Immature natural killer cell (primary cell): ENCODE measurements at places on chromosomes 12 and 14. TPM values are rescaled to one million over a fixed set of nuclear protein-coding genes. Genes with fewer than 3 reads are reported as not detected.

Gene BCDIN3D
- polyA plus RNA-seq = 5.1 TPM

Gene EMP1
- polyA plus RNA-seq = 1.3 TPM

Gene CPNE6
- polyA plus RNA-seq = not detected

Gene CCDC175
- polyA plus RNA-seq = not detected

Gene KSR2
- polyA plus RNA-seq = not detected

Gene RHEBL1
- 11.0 TPM for polyA plus RNA-seq

Gene IFNG-AS1
- polyA plus RNA-seq = 1.7 TPM

Gene SLC8A3
- polyA plus RNA-seq = not detected

Gene ALKBH2
- 6.2 TPM for polyA plus RNA-seq

Gene MMP17
- polyA plus RNA-seq = 0.72 TPM

Gene EML5
- 0.24 TPM for polyA plus RNA-seq

- H3K4me1 ChIP-seq = no peaks in the 10 kb centered on the region
- peaks cover 6% of the 10 kb centered on the region for H3K27me3 ChIP-seq
- H3K27ac ChIP-seq = no peak overlapping the region
- no peaks in the 10 kb centered on the region for H3K36me3 ChIP-seq
- H3K4me3 ChIP-seq = no peak overlapping the region
- no peak for DNase-seq
Observed at GRCh38 chr12:116666305-116666673, 71.6 kb downstream of the SPRING1 start.

GRCh38 chr12:6839482-6840201 is 1.1 kb upstream of the GNB3 start:
- H3K4me1 ChIP-seq = peaks cover 2% of the 10 kb centered on the region
- no peak overlapping the region for H3K27ac ChIP-seq
- H3K36me3 ChIP-seq = no peaks in the 10 kb centered on the region
- no peak for DNase-seq

DNA sequence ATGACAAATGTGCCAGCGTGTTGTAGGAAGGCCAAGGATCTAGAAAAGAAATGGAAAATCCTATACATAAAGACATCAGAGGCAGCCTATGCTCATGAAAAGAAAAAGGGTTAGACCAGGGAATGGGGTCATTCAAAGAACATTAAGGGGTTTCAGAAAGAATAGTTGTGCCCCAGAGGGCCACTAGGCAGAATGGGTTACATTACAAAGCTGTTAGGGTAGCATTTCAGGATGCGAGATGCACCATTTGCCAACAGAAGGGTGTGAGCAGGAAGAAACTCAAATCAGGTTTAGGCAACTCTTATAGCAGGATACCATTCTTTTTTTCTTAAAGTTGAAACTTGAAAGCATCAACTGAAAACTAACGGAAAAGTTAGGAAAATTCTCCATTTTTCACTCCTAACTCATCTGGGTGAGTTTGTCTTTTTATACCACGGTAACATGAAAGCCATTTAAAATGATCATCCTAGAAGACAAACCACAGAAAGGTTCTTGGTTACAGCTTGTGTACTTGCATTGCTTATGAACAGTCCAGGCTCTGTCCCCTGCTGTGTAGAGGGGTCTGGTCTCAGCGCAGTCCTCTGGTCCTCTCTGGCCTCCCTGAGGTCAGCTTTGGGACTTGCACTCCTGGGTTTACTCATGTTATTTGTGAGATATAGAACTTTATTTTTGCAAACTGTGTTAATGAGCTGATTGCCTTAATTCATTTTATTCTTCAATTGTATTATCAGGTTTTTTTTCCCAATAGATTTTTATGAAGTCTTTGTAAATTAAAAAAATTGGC is 209.1 kb downstream of the DACT1 start:
- no peak overlapping the region for H3K4me3 ChIP-seq
- no peaks in the 10 kb centered on the region for H3K4me1 ChIP-seq
- no peak overlapping the region for H3K27ac ChIP-seq
- DNase-seq = no peak
- H3K27me3 ChIP-seq = no peaks in the 10 kb centered on the region
- no peaks in the 10 kb centered on the region for H3K36me3 ChIP-seq

DNA sequence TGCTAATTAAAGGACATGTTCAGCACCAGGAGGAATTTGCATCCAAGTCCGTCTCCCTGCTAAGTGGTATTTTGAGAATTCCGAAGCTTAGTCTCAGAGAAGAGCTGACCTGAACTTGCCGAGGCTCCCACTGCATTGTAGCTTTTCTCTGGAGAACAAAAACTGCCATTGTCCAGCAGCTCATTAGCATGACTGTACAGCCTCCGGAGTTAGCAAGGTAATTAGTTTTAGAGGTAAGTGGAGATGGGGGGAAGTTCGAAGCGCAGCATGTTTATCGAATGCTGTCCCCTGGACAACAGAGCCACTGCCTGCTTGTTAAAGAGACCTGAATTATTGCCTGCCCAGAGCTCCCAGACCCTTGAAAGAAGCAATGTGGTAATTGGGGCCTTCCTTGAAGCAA is 160.3 kb upstream of the PELI2 start:
- H3K27ac ChIP-seq = no peak overlapping the region
- DNase-seq = no peak
- H3K36me3 ChIP-seq = no peaks in the 10 kb centered on the region
- no peaks in the 10 kb centered on the region for H3K4me1 ChIP-seq
- no peak overlapping the region for H3K4me3 ChIP-seq

DNA sequence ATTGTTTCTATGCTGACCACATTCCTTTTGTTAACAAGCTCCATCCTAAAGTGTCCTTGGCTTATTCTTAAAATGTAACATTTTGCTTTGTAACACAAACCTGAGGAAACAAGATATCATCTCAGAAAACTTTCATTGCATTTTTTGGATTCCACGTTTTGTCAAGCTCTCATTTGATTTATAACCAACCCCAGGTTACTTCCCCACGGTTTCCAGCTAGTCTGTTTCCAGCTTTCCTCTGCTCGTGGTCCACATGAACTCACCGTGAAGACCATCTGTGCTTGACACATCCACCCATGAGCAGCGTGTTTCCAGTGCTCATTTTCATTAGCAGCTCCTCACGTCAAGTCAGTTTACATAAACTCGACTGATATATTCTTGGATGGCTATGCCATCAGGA is 6.4 kb upstream of the NKX2-8 start:
- no peak overlapping the region for H3K4me3 ChIP-seq
- H3K36me3 ChIP-seq = no peaks in the 10 kb centered on the region
- no peak overlapping the region for H3K27ac ChIP-seq
- no peaks in the 10 kb centered on the region for H3K4me1 ChIP-seq
- DNase-seq = no peak
- H3K27me3 ChIP-seq = peaks cover 24% of the 10 kb centered on the region

- no peaks in the 10 kb centered on the region for H3K27me3 ChIP-seq
- H3K36me3 ChIP-seq = no peaks in the 10 kb centered on the region
- H3K4me1 ChIP-seq = no peaks in the 10 kb centered on the region
- H3K4me3 ChIP-seq = no peak overlapping the region
Observed at GRCh38 chr14:95059126-95059525, 98.2 kb downstream of the DICER1 start.

- H3K4me3 ChIP-seq = no peak overlapping the region
- no peaks in the 10 kb centered on the region for H3K27me3 ChIP-seq
- H3K36me3 ChIP-seq = no peaks in the 10 kb centered on the region
- H3K4me1 ChIP-seq = peaks cover 16% of the 10 kb centered on the region
- DNase-seq = no peak
Observed at GRCh38 chr12:123488539-123489230, 30.7 kb downstream of the SNRNP35 start.

DNA sequence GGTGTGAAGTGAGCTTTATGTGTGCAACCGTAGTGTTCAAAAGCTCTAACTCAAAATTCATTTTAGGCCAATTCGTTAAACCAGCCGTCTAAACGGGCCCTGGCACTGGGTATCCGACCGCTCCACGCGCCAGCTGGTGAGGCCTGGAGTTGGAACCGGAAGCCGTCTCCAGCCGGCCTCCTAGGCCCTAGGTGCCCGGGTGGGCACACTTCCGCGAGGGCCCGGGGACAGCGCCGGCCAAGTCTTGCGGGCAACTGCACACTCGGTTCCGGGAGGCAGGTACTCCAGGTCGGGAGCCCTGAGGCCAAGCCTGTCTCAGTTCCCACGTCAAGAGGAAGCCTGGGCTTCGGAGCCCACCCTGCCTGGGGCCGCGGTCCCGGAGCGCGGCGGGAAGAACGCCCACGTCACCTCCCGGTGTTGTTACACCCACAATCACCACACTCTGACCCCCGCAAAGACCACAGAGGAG is 16.2 kb downstream of the OTX2 start:
- no peaks in the 10 kb centered on the region for H3K4me1 ChIP-seq
- no peak overlapping the region for H3K27ac ChIP-seq
- no peak overlapping the region for H3K4me3 ChIP-seq
- DNase-seq = no peak

- DNase-seq = no peak
- H3K27me3 ChIP-seq = no peaks in the 10 kb centered on the region
- no peak overlapping the region for H3K27ac ChIP-seq
- no peak overlapping the region for H3K4me3 ChIP-seq
Observed at GRCh38 chr12:116050275-116050674, 227.2 kb downstream of the MED13L start.

DNA sequence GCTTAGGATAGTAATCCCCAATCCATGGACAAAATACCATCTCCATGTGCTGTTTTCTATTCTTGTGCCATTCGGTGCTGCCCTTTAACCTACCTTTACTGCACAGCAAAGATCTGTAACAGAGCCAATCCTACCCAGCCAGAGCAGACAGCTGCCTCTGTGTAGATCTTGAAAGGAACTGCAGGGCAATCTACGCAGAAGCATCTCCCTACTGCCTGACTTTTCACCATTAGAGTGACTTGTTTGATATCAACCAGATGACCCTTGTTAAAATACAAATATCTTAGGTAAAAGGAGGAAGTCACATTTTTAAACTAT is 33.9 kb upstream of the PPM1A start:
- no peak overlapping the region for H3K4me3 ChIP-seq
- H3K4me1 ChIP-seq = no peaks in the 10 kb centered on the region
- H3K36me3 ChIP-seq = peaks cover 3% of the 10 kb centered on the region
- H3K27me3 ChIP-seq = no peaks in the 10 kb centered on the region
- no peak for DNase-seq

GRCh38 chr14:74988131-74988530 is 14.6 kb upstream of the EIF2B2 start:
- no peak overlapping the region for H3K4me3 ChIP-seq
- no peak for DNase-seq
- H3K27me3 ChIP-seq = peaks cover 4% of the 10 kb centered on the region

GRCh38 chr14:106038263-106038662 is 511.9 kb downstream of the TMEM121 start:
- H3K4me3 ChIP-seq = peak overlapping the region; percentile 14
- no peak overlapping the region for H3K27ac ChIP-seq
- H3K36me3 ChIP-seq = no peaks in the 10 kb centered on the region
- no peak for DNase-seq

GRCh38 chr12:100337727-100338126 is 19.1 kb upstream of the SLC17A8 start:
- H3K36me3 ChIP-seq = peaks cover 35% of the 10 kb centered on the region
- no peaks in the 10 kb centered on the region for H3K4me1 ChIP-seq
- H3K27ac ChIP-seq = no peak overlapping the region
- DNase-seq = no peak
- no peaks in the 10 kb centered on the region for H3K27me3 ChIP-seq

DNA sequence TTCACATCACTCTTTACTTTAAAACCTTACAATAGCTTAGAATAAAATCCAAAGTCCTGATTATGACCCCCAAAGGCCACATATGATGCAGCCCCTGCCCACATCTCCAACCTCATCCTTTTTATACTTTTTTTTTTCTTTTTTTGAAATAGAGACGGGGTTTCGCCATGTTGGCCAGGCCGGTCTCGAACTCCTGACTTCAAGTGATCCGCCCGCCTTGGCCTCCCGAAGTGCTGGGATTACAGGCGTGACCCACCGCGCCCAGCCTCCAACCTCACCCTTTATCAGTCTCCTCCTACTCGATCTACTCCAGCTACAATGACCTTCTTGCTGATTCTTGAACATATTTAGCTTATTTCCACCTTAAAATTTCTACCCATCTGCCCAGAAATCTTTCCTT is 1.2 kb upstream of the MAPKAPK5 start:
- no peak for DNase-seq
- H3K36me3 ChIP-seq = peaks cover 8% of the 10 kb centered on the region
- peaks cover 59% of the 10 kb centered on the region for H3K4me1 ChIP-seq
- H3K4me3 ChIP-seq = peak overlapping the region; percentile 99
- H3K27ac ChIP-seq = peak overlapping the region; percentile 98

GRCh38 chr12:65631621-65632111 is 192.6 kb upstream of the HMGA2 start:
- H3K27me3 ChIP-seq = peaks cover 8% of the 10 kb centered on the region
- no peaks in the 10 kb centered on the region for H3K4me1 ChIP-seq
- no peaks in the 10 kb centered on the region for H3K36me3 ChIP-seq

- H3K4me1 ChIP-seq = no peaks in the 10 kb centered on the region
- H3K27me3 ChIP-seq = no peaks in the 10 kb centered on the region
- no peak overlapping the region for H3K27ac ChIP-seq
- peaks cover 7% of the 10 kb centered on the region for H3K36me3 ChIP-seq
- H3K4me3 ChIP-seq = no peak overlapping the region
Observed at GRCh38 chr14:53330441-53330840, 177.3 kb upstream of the DDHD1 start.

DNA sequence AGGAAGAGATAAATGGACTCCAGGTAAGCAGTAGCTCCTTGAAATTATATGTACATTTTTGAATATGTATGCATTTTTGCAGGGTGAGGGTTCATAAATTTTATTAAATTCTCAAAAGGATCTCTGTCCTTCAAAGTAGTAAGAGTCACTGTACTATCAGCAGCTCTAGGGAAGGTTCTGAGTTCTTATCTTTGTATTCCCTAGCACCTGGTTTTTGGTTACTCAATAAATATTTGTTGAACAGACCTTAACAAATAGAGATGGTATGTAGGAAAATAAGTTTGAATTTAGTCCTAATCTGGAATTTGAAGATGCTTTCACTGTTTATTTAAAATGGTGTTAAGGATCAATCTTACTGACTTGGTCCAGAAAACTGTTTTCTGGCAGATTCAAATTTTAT is 18.3 kb downstream of the LEMD3 start:
- H3K4me3 ChIP-seq = no peak overlapping the region
- no peaks in the 10 kb centered on the region for H3K36me3 ChIP-seq
- H3K27me3 ChIP-seq = no peaks in the 10 kb centered on the region
- DNase-seq = no peak
- no peak overlapping the region for H3K27ac ChIP-seq

DNA sequence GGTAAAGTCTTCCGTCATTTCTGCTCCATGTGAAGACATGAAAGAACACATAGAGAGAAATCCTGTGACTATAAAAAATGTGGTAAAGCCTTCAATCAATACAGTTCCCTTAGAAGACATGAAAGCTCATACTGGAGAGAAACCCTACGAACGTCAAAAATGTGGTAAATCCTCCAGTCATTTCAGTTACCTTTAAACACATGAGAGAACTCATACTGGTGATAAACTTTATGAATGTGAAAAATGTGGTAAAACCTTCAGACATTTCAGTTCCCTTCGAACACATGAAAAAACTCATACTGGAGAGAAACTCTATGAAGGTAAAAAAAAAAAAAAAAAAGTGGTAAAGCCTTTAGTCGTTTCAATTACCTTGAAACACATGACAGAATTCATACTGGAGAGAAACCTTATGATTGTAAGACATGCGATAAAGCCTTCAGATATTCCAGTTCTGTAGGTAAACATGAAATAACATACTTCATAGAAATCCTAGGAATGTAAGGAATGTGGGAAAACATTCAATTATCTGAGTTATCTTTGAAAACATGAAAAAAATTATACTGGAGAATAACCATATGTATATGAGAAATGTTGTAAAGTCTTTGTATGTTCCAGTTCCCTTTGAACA is 60.4 kb downstream of the MAP4K5 start:
- H3K27ac ChIP-seq = no peak overlapping the region
- H3K4me3 ChIP-seq = no peak overlapping the region
- H3K27me3 ChIP-seq = no peaks in the 10 kb centered on the region
- peaks cover 25% of the 10 kb centered on the region for H3K4me1 ChIP-seq

- H3K4me1 ChIP-seq = no peaks in the 10 kb centered on the region
- no peak for DNase-seq
- H3K27me3 ChIP-seq = peaks cover 2% of the 10 kb centered on the region
- no peak overlapping the region for H3K4me3 ChIP-seq
- H3K36me3 ChIP-seq = no peaks in the 10 kb centered on the region
- no peak overlapping the region for H3K27ac ChIP-seq
Observed at GRCh38 chr12:32983968-32984367, 87.4 kb upstream of the PKP2 start.
